Activated T-helper 17 cell treated with anti-CD3 and anti-CD28 coated beads, Interleukin-2, amount 50 U/mL, for 72 hours (primary cell): ENCODE measurements at places on chromosomes 7 and 10. TPM values are rescaled to one million over a fixed set of nuclear protein-coding genes. Genes with fewer than 3 reads are reported as not detected.

DNA sequence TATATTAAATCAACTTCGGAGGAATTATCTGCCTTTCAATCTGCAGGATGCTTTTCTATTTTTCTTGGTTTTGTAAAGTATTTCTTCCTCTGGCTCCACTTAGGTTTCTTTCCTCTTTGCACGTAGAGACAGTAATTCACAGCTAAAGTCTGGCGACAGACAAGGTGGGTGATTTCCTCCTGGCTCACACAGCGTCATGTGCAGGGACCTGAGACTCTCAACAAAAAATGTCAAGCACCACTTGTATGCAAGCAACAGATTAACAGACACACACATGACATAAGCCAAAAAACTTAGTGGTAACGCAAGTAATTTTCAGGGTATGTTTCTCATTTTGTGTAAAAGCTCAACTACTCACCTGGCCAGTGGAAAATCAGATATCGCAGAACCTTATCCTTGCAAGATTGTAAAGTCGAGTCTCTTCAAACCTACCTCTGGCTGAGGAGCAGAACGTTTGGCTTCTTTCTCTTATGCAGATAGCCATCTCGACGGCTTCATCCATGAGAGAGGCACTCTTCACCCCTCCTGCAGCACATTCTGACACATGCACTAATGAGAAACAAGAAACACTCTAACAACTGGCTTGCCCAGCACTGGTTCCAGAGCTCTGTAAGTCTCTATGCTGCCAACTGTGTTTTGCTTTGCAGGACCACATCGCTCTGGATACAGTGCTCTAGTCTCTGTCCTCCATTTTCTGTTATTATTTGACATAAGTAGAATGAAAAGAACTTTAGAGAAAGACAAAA is 188.0 kb downstream of the CDCA7L start:
- no peak for ATAC-seq

DNA sequence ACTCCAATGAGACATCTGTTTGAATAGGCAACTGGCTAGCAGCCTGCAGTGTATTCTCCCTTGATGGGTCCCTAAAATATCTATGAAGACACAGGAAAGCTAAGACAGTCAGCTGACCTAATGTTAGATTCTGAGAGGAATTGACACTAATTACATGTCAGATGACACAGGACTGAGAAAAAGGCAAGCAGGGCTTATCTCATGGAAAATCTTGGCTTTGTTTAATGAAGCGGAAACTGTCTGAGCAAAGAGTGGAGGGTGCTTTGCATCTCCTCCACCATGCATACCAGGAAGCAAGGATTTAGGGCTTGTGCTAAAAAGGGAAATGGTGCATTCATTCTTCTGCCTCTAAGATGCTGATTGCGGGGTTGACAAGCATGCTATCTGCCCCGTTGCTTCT is 135.5 kb upstream of the GLI3 start:
- ATAC-seq, result no peak

GRCh38 chr7:4174451-4174850 is 507.6 kb upstream of the FOXK1 start:
- no peak for ATAC-seq

- ATAC-seq, result no peak
These were observed 202.2 kb downstream of the FRMD4A start for GRCh38 chr10:14128519-14128918.

MYO3A gene
- total RNA-seq, result not detected

- peak; percentile 75 for ATAC-seq
These were observed 18.3 kb downstream of the SGMS1 start for GRCh38 chr10:50605269-50605950.

DNA sequence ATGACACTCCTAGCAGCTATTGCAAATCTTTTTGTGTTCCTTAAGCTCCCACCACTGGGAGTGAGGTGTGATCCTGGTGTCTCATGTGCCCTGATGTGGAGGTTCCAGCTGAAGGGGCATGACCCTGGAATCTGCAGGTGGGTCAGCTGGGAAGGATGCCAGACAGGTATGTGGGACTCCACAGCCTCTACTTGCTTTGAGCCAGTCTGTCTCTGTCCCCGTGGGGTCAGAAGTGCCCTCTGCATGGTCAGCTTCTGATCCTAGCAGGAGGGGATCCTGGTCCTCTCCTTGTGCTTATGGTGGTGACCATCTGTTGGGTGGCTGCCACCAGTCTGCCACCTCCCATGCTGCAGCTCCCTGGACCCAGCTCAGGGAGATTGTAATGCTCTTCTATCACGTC is 51.1 kb upstream of the COMTD1 start:
- ATAC-seq, result no peak

COPG2 gene
- 27.3 TPM for total RNA-seq

PIP gene
- not detected for total RNA-seq

ANKRD1 gene
- not detected for total RNA-seq

GRCh38 chr10:27285093-27285492 is 44.5 kb upstream of the ACBD5 start:
- peak; percentile 97 for ATAC-seq

LRRC4 gene
- total RNA-seq, result not detected

WIPF3 gene
- total RNA-seq, result not detected

- ATAC-seq, result no peak
These were observed 209.2 kb downstream of the MBL2 start for GRCh38 chr10:52563360-52563759.

PTPN20 gene
- 0.22 TPM for total RNA-seq

DNA sequence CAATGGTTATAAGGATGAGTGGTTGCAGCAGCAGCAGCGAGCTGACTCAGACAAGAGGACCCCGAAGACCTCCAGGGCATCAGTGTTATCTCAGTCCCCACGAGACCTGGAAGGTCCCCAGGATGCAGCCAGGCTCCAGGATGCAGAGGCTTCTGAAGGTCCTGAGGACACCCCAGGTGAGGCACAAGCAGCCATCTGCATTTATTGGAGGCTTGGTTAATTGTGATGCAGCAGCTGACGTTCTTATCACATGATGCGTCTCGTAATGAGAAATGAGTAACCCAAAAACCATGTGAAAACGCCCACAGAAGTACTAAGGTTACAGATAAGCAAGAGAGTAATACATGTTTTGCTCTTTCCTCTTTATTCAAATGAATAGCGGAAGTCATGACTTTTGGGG is 17.4 kb downstream of the C7orf57 start:
- ATAC-seq, result peak; percentile 98

- ATAC-seq, result no peak
These were observed 16.3 kb upstream of the PLCE1 start for GRCh38 chr10:93977442-93977841.

DNA sequence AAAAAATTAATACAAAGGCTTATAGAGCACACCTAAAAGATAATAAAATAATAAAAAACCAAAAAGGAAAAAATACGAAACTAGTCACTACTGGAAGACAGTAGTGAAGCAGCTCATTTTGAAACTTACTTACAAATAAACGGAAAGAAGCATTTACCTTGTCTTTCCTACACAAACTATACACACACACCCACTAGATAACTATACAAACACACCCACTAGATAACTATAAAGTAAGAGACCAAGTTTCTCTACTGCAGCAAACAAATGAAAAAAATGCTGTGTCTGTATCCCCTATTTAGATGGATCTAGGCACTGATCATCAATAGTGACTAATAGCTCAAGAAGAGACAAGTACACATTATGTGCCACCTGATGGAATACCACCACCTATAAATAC is 49.2 kb downstream of the KIF5B start:
- peak; percentile 6 for ATAC-seq

PTF1A gene
- not detected for total RNA-seq

- peak; percentile 54 for ATAC-seq
These were observed 2.1 kb downstream of the VIM start for GRCh38 chr10:17229967-17230682.

FAM25G gene
- not detected for total RNA-seq

DNA sequence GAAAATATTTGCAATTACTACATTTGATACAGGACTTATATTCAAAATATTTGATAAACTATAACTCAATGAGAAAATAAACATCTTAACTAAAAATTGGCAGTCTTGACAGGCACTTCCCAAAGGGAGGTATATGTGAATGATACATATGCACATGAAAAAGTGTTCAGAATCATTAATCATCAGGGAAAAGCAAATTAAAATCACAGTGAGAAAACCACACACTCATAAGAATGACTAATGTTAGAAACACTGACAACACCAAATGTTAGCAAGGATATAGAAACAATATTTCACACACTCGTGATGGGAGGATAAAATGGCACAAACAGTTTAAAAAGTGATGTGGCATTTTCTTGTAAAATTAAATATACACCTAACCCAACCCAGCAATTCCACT is 4.1 kb upstream of the VPS26A start:
- no peak for ATAC-seq

- ATAC-seq, result no peak
These were observed 69.4 kb upstream of the SHH start for GRCh38 chr7:155881471-155882350.

CADPS2 gene
- not detected for total RNA-seq

DNA sequence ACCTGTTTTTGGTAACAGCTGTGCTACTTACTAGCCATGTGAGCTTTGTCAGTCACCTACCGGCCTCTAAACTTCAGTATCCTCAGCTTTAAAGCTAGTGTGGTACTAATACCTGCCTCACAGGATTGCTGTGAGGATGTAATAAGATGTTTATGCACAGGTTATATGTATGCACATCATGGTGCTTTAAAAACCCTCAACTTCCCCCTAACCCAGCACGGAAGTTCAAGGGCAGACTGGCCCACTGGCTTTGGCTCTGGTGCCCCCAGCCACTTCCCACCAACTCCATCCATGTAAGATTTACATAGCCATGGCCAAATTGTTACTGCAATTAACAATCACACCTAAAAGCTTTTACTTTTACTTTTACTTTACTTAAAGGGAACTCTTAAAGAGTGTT is 676.0 kb upstream of the GALNT17 start:
- ATAC-seq, result no peak

- ATAC-seq, result no peak
These were observed 37.1 kb upstream of the ZRANB1 start for GRCh38 chr10:124904796-124905195.

DNA sequence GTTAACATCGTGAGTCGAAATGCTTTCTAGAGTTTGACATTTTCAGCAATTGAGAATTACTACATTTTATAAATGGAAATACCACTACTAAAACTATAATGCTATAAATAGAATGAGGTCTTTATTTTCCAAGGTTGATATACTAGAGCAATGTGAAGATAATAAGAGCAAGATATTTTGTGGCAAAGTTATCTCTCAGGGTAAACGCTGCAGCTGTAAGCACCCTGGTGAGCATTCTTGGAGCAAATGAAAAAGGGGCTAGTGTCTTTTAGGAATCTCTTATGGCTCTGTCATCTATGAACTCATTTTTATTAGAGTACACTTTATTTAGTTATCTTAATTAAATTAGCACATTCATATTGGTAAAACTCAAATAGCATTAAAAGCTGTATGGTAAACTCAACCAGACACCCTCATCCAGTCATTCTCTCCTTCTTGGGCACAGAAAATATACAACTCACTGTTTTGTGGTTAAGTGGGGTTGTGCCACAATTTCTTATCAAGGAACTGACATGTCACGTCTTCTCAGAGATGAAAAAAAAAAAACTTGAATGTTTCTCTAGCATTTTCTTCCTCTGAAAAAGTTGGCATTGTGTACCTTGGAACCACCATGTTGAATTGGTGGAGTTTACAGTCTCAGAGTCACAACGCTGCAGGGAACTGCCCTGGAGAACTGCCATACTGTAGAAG is 289.5 kb upstream of the PFKP start:
- ATAC-seq, result no peak

GRCh38 chr10:59131666-59132065 is 44.8 kb upstream of the PHYHIPL start:
- no peak for ATAC-seq
